T-helper 17 cell (primary cell): ENCODE measurements at places on chromosomes 4 and X. TPM values are rescaled to one million over a fixed set of nuclear protein-coding genes. Genes with fewer than 3 reads are reported as not detected.

Gene DUSP9
- not detected for total RNA-seq

Gene PHF8
- total RNA-seq = 48.6 TPM

Gene RIBC1
- total RNA-seq = 1.5 TPM

Gene MXRA5
- not detected for total RNA-seq

GRCh38 chrX:8345473-8345872 is 119.2 kb upstream of the VCX3B start:
- no peaks in the 10 kb centered on the region for H3K27me3 ChIP-seq
- no peak overlapping the region for H3K27ac ChIP-seq
- no peaks in the 10 kb centered on the region for H3K4me1 ChIP-seq
- no peak overlapping the region for H3K4me3 ChIP-seq
- no peak for DNase-seq

DNA sequence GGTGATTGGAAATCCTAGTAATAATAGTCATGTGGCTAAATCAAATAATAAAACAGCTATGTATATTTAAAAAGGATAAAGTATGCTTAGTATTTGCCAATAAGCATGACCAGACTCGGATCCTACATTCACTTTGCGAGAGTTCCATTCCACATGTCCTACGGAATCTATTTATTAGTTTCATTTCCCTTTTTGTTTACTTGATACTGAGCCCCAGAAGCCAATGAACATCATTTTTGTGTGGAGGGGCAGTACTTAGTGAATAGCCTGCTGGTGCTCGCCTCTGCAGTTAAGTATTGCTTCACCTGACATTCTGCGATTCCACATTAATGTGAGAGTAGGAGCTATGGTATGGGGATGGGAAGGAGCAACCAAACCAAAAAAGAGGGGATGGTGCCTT is 58.5 kb upstream of the NAP1L5 start:
- no peak overlapping the region for H3K4me3 ChIP-seq
- no peak overlapping the region for H3K27ac ChIP-seq
- H3K4me1 ChIP-seq = peaks cover 1% of the 10 kb centered on the region
- no peaks in the 10 kb centered on the region for H3K27me3 ChIP-seq

DNA sequence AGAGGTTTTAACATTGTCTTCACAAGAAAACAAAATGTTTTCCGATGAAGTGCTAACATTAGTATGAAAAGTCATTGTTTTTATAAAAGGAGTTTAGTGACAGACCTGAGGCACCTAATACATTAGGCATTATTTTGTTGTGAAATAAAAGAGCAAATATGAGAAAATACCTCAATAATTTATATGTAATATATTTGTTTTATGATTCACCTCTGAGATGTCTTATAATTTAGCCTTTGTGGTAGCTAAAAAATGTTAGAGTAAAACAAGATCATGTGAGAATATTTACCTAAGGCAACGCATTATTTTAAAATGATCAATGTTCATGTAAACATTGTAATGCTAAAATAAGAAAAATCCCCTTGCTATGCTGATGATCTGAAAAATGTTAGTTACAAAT is 100.9 kb upstream of the WDFY3 start:
- no peaks in the 10 kb centered on the region for H3K27me3 ChIP-seq
- DNase-seq = no peak
- no peaks in the 10 kb centered on the region for H3K36me3 ChIP-seq
- H3K4me1 ChIP-seq = no peaks in the 10 kb centered on the region

- H3K36me3 ChIP-seq = peaks cover 2% of the 10 kb centered on the region
- H3K4me3 ChIP-seq = no peak overlapping the region
- peaks cover 29% of the 10 kb centered on the region for H3K27me3 ChIP-seq
- H3K27ac ChIP-seq = no peak overlapping the region
These were observed 49.0 kb downstream of the CRMP1 start for GRCh38 chr4:5843573-5844530.

DNA sequence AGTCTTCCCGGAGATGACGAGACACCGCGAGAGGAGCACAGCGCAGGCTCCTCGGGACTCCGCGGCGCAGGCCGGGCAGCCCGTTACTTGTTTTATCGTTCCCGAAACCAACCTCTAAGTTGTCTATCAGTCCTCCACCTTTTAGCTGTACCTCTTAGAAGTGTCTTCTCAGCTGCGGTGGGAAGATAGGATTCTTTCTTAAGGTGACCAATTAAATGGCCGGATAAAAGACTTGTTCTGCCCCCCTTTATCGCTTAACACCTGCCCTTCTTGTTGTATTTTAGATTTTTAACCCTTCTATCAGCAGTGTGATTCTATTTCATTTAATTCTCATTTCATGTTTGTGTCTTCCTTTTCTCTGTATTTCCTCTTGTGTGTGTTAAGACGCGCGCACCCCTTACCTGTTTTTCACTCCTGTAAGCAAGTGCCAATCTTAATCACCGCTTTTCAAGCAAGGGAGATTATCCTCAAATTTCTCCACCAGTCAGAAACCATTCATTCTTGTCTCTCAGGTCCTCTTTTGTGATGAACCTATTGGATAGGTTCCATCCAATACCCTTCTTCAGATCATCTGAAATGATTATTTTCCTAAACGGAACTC is at the start of gene SLC9B2:
Gene SLC9B2 (minus strand): TSS at position 15 of the 601 bp plus-strand sequence. CDS start 9,211 bp downstream, outside the sequence.
- peak within 1 kb of the TSS; percentile 98 for H3K27ac ChIP-seq
- peak; percentile 28 for DNase-seq
- H3K36me3 ChIP-seq = peaks cover 4% of the 10 kb centered on the region
- peak within 1 kb of the TSS; percentile 95 for H3K4me3 ChIP-seq
- no peaks in the 10 kb centered on the region for H3K27me3 ChIP-seq

DNA sequence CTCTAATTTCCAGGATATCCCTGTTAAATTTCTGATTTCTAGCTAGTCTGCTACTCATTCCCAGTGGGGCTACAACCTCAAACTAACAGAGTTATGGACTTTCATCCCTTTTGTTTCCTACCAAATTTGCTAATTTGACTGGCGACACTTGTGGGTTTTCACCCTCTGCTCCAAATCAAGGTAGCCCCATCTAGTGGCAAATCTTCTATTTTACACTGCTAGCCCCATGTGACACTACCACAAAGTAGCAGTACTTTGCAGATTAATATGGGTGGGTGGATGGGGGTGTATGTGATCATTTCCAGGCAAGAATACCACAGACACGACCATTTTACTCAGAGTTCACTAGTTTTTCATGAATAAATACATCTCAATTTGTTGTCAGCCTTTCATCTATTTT is 150.3 kb downstream of the MSL3 start:
- no peak overlapping the region for H3K27ac ChIP-seq
- no peaks in the 10 kb centered on the region for H3K4me1 ChIP-seq
- peaks cover 4% of the 10 kb centered on the region for H3K36me3 ChIP-seq
- no peak overlapping the region for H3K4me3 ChIP-seq
- H3K27me3 ChIP-seq = peaks cover 6% of the 10 kb centered on the region
- no peak for DNase-seq

- H3K4me1 ChIP-seq = peaks cover 31% of the 10 kb centered on the region
- no peaks in the 10 kb centered on the region for H3K27me3 ChIP-seq
- peak overlapping the region; percentile 98 for H3K4me3 ChIP-seq
- peak; percentile 83 for DNase-seq
- peaks cover 6% of the 10 kb centered on the region for H3K36me3 ChIP-seq
- peak overlapping the region; percentile 100 for H3K27ac ChIP-seq
These were observed 21.6 kb downstream of the FABP2 start for GRCh38 chr4:119300101-119300978.

- no peak for DNase-seq
- H3K27me3 ChIP-seq = peaks cover 17% of the 10 kb centered on the region
- H3K27ac ChIP-seq = no peak overlapping the region
- H3K4me3 ChIP-seq = no peak overlapping the region
These were observed 88.3 kb upstream of the DDIT4L start for GRCh38 chr4:100278567-100278966.

DNA sequence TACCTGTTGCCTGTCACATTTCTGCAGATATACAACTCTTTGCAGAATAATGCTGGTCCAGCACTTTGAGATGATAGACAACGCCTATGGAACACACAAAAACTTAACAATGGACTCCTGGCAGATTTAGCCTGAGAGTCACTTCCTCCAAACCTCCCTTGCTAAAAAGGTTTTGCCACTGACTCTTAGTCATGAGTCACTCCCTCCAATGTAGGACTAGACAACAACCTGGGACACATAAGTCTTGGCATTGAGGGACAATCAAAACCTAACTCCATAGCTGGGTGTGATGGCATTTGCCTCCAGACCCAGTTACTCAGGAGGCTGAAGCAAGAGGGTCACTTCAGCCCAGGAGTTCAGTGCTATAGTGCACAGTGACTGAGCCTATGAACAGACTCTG is 22.0 kb upstream of the EIF4E start:
- DNase-seq = no peak
- no peak overlapping the region for H3K27ac ChIP-seq
- H3K36me3 ChIP-seq = no peaks in the 10 kb centered on the region
- peaks cover 7% of the 10 kb centered on the region for H3K27me3 ChIP-seq
- H3K4me1 ChIP-seq = no peaks in the 10 kb centered on the region
- H3K4me3 ChIP-seq = no peak overlapping the region

DNA sequence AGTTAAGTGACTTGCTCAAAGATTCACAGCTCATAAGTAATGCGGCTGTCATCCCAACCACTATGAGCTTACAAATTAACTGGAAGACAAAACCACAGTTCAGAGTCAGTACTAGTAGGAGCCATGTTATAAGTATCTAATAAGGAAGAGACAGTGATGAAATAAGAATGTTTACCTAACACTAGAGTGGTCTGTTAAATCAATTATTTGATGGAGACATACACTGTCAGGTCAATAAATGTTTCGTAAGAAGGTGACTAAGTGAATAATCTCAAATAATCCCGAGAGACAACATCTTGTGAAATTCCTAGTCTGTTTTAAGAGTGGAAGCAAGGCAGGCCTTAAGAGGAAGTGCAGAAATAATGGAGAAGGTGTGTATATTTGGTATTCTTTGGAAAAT is 25.8 kb upstream of the AMELX start:
- H3K4me1 ChIP-seq = no peaks in the 10 kb centered on the region
- H3K27ac ChIP-seq = no peak overlapping the region
- no peaks in the 10 kb centered on the region for H3K27me3 ChIP-seq
- H3K4me3 ChIP-seq = no peak overlapping the region

GRCh38 chrX:17737710-17737985 is 355 bp downstream of the SCML1 start:
- H3K36me3 ChIP-seq = no peaks in the 10 kb centered on the region
- H3K27ac ChIP-seq = peak overlapping the region; percentile 93
- H3K4me3 ChIP-seq = peak overlapping the region; percentile 94
- no peaks in the 10 kb centered on the region for H3K27me3 ChIP-seq
- H3K4me1 ChIP-seq = peaks cover 19% of the 10 kb centered on the region
- DNase-seq = no peak

DNA sequence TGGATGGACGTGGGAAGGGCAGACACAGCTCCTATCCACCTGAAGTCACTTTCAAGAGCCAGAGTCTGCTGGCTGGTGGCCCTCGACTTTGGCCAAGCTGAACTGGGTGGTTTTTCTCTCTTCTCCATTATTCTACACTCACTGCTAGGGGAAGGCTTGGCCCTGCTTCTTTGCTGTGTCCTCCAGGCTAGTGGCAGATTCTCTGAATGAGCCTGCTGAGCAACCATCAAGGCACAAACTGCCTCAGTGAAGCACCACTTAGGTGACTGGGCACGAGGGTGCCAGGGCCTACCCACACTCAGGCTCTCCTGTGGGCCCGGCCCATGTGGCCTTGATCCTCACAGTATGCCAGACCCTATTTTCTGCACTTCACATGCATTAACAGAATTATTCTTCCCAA is 92.0 kb downstream of the PJA1 start:
- no peaks in the 10 kb centered on the region for H3K27me3 ChIP-seq
- no peaks in the 10 kb centered on the region for H3K4me1 ChIP-seq
- H3K36me3 ChIP-seq = no peaks in the 10 kb centered on the region

DNA sequence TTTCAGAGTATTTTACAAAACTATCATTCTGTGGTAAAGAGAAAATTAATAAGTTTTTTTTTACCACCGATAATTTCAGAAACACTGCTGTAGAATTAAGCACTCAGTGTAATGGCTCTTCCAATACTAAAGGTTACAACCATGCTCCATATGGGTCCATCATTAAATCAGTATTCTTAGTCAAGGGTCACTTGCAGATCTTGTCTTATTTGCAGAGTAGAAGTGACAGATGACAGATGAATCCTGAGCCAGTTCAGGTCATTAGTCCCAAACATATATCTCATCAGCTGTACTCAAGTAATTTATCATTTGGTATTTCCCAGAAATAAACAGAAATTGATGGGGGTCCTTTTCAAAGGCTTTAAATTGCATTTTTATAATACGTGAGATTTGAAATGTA is 182.9 kb downstream of the CFAP47 start:
- no peak for DNase-seq
- H3K4me3 ChIP-seq = no peak overlapping the region
- no peaks in the 10 kb centered on the region for H3K27me3 ChIP-seq
- no peaks in the 10 kb centered on the region for H3K36me3 ChIP-seq

- no peak overlapping the region for H3K4me3 ChIP-seq
- peak overlapping the region; percentile 39 for H3K27ac ChIP-seq
- H3K27me3 ChIP-seq = no peaks in the 10 kb centered on the region
- DNase-seq = no peak
These were observed 30.0 kb downstream of the CLCN3 start for GRCh38 chr4:169650227-169650936.

GRCh38 chr4:88477229-88477860 is 20.4 kb downstream of the HERC5 start:
- no peak overlapping the region for H3K4me3 ChIP-seq
- no peaks in the 10 kb centered on the region for H3K27me3 ChIP-seq
- no peak overlapping the region for H3K27ac ChIP-seq
- H3K36me3 ChIP-seq = peaks cover 15% of the 10 kb centered on the region
- no peak for DNase-seq
- peaks cover 5% of the 10 kb centered on the region for H3K4me1 ChIP-seq

DNA sequence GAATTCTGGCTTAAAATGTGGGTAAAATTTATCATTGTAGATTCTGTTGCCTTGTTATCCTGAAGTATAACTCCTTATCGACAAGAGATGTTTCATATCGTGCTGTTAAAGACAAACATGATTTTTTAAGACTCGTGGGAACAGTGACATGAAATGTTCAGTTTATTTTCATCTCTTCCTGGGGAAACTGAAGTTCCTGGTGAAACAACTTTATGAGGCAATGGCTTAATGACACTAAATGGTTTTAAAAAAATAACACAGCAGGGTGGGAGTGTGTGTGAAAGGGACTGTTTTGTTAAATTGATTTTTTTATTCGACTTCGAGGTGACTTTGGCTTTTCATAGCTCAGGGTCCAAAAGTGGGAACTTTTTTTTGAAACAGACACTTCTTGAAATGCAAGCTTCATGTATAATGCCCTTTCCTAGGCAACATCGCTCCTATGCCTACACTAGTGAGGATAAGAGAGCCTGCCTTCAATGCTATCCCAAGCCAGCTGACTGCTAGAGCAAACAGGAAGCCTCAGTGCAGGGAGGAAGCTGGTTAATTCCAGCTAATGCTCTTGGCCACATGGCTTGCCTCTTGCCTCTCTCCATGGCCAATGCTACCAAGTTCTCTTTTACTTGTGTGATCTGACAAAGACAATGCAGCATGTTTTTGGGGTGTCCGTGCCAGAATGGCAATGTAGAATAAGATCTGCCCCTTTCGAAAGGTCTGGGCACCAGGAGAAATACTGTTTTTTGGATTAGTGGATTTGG is 80.9 kb upstream of the PLAC1 start:
- H3K27ac ChIP-seq = no peak overlapping the region
- no peaks in the 10 kb centered on the region for H3K27me3 ChIP-seq
- H3K4me1 ChIP-seq = no peaks in the 10 kb centered on the region
- H3K4me3 ChIP-seq = no peak overlapping the region

- no peak overlapping the region for H3K4me3 ChIP-seq
- H3K27me3 ChIP-seq = peaks cover 12% of the 10 kb centered on the region
- DNase-seq = no peak
- no peaks in the 10 kb centered on the region for H3K4me1 ChIP-seq
These were observed 51.2 kb downstream of the CXorf49B start for GRCh38 chrX:71814123-71814912.
